ENCODE measurements at places on chromosomes 2 and 18. TPM values are rescaled to one million over a fixed set of nuclear protein-coding genes. Genes with fewer than 3 reads are reported as not detected.

GRCh38 chr18:8386669-8387380, 222.4 kb upstream of the RAB12 start:
- no peak overlapping the region for H3K27ac ChIP-seq
- no peak for DNase-seq
- H3K36me3 ChIP-seq = peaks cover 12% of the 10 kb centered on the region
- H3K4me1 ChIP-seq = no peaks in the 10 kb centered on the region

DPP10 gene
- total RNA-seq = 1.4 TPM

KIAA2012 gene
- not detected for total RNA-seq

DNA sequence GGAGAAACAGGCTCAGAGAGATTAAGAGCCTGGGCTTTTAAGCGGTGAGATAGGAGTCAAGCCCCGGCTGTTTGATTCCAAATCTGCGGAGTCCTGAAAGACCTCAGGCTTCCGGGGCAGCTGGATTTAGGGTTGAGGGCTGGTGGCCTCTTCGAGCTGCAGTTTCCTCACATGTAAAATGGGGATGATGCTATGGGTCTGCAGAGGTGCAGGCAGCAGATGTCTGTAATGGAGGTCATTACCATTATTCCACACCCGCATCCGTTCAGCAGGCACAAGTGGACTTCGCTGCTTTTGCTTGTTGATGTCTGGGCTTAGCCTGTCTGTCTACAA, 175.6 kb upstream of the HS6ST1 start:
- no peaks in the 10 kb centered on the region for H3K36me3 ChIP-seq
- no peak overlapping the region for H3K4me3 ChIP-seq
- H3K27ac ChIP-seq = no peak overlapping the region
- peaks cover 5% of the 10 kb centered on the region for H3K27me3 ChIP-seq

GRCh38 chr2:112949456-112949855, 28.4 kb upstream of the IL36G start:
- H3K4me1 ChIP-seq = no peaks in the 10 kb centered on the region
- no peak for DNase-seq
- no peaks in the 10 kb centered on the region for H3K36me3 ChIP-seq

DNA sequence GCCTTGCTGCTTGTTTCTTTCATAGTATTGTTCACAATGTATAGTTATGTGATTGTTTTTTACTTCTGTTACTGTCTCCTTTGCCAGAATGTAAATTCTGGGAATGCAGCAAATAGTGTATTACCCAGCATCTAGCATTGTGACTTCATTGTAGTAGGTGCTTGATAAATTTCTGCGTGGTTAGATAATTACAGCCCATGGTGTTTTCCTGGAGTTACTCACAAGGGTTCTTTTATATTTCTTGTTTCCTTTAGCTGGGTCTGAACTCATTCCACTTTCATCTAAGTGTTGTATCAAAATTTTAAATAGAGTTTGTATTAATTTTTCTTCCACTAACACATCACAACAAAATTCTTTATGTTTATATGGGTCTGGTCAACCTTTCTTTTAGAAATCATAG, 132.6 kb downstream of the MAP4K4 start:
- peaks cover 32% of the 10 kb centered on the region for H3K36me3 ChIP-seq
- H3K27me3 ChIP-seq = no peaks in the 10 kb centered on the region
- no peak overlapping the region for H3K27ac ChIP-seq

TET3 gene
- total RNA-seq = 54.7 TPM

DNA sequence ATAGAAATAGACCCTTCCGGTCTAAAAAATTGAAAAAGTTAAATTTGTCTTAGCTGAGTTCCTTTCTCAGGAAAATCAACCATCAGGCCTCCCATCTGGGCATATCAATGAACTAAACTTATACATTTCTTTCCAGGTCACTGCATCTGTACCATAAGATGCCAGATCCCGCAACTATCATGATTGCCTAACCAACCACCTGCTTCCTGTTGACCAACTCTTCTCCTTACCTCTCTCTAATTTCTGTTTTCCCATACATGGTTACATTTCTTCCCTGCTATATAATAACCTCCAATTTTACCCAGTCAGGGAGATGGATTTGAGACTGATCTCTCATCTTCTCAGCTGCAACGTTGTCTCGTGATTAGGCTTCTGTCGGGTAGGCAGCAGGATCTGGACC, 228.7 kb downstream of the FSIP2 start:
- no peaks in the 10 kb centered on the region for H3K4me1 ChIP-seq
- no peaks in the 10 kb centered on the region for H3K27me3 ChIP-seq
- DNase-seq = no peak
- no peak overlapping the region for H3K27ac ChIP-seq

RFTN2 gene
- total RNA-seq = 5.1 TPM

GRCh38 chr2:7709907-7710306, 792.7 kb downstream of the RNF144A start:
- H3K27ac ChIP-seq = no peak overlapping the region
- no peaks in the 10 kb centered on the region for H3K27me3 ChIP-seq
- DNase-seq = no peak
- no peak overlapping the region for H3K4me3 ChIP-seq

RTP5 gene
- not detected for total RNA-seq

GRCh38 chr2:36032046-36032445, 323.5 kb upstream of the CRIM1 start:
- H3K27me3 ChIP-seq = no peaks in the 10 kb centered on the region
- H3K27ac ChIP-seq = no peak overlapping the region
- H3K4me3 ChIP-seq = no peak overlapping the region

RTKN gene
- total RNA-seq = 62.8 TPM

- H3K4me3 ChIP-seq = no peak overlapping the region
- peaks cover 29% of the 10 kb centered on the region for H3K4me1 ChIP-seq
- no peaks in the 10 kb centered on the region for H3K36me3 ChIP-seq
- no peaks in the 10 kb centered on the region for H3K27me3 ChIP-seq
Measured at GRCh38 chr2:120759543-120760331, 24.1 kb downstream of the GLI2 start.

DNA sequence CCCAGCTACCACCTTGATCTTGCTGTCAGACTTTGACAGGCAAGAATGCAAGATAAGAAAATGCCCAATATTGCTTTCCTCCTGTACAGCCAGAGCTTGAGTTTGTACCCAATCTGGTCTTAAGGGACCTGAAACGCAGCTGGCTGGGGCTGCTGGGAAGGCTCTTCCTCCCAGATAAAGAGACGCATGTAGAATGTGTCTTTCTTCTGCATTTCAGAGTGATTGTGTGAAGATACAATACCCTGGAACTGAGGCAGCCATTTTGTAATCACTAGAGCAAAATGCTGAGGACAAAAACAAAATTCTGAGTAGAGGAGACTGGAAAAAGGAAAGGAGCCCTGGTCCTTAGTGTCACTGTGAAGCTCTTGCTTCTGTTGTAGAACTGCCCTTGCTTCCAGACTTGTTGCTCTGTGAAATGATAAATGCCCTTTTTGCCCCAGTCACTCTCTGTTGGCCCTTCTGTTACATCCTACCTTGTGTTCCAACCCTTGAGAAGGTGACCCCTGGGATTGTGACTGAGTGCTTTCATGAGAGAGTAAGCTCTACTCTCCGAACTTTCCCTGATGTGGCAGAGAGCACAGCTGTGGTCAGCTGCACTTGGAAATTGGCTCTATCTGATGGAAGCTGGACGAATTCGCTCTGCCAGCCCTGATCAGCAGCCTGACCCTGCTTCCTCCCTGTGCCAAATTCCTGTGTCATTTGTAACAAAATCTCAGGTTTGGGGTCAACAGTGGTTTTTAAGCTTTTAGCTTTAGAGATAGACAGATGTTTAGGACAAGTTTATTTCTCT, 137.4 kb upstream of the RBMS1 start:
- no peak overlapping the region for H3K4me3 ChIP-seq
- H3K27ac ChIP-seq = no peak overlapping the region
- H3K36me3 ChIP-seq = no peaks in the 10 kb centered on the region
- H3K4me1 ChIP-seq = peaks cover 4% of the 10 kb centered on the region
- DNase-seq = no peak
- no peaks in the 10 kb centered on the region for H3K27me3 ChIP-seq

TDRD15 gene
- not detected for total RNA-seq

- H3K4me1 ChIP-seq = peaks cover 39% of the 10 kb centered on the region
- H3K36me3 ChIP-seq = no peaks in the 10 kb centered on the region
- peak; percentile 76 for DNase-seq
- H3K27ac ChIP-seq = peak overlapping the region; percentile 79
- H3K4me3 ChIP-seq = peak overlapping the region; percentile 71
Measured at GRCh38 chr2:69012310-69013141, 453 bp upstream of the ANTXR1 start.

DTYMK gene
- total RNA-seq = 14.6 TPM

ZC3H6 gene
- total RNA-seq = 10.3 TPM

DNA sequence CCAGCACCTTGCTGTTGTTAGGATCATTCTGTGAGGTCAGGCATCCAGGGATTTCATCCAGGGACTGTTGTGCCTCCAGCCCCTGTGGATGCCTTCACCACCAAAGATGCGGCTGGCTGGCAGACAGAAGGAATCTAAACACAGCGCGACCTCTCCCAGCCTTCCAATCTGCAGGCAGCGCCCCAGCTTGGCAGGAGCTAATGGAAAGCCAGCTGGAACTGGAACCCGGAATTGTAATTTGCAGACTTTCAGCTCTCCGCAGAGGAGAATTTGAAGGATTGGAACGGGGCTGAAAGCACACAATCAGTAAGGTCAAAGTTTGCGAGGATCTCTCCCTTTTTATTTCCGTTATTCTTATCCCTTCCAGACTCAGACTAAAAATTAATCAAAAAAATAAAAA, 127.8 kb downstream of the TRIB2 start:
- no peaks in the 10 kb centered on the region for H3K36me3 ChIP-seq
- DNase-seq = no peak
- H3K27ac ChIP-seq = no peak overlapping the region
- H3K4me1 ChIP-seq = no peaks in the 10 kb centered on the region
- H3K4me3 ChIP-seq = no peak overlapping the region

GRCh38 chr2:20157193-20157891, 67.6 kb downstream of the SDC1 start:
- H3K27me3 ChIP-seq = no peaks in the 10 kb centered on the region
- H3K4me1 ChIP-seq = peaks cover 4% of the 10 kb centered on the region
- no peak for DNase-seq
- H3K36me3 ChIP-seq = no peaks in the 10 kb centered on the region
- H3K4me3 ChIP-seq = no peak overlapping the region
- H3K27ac ChIP-seq = no peak overlapping the region

DNA sequence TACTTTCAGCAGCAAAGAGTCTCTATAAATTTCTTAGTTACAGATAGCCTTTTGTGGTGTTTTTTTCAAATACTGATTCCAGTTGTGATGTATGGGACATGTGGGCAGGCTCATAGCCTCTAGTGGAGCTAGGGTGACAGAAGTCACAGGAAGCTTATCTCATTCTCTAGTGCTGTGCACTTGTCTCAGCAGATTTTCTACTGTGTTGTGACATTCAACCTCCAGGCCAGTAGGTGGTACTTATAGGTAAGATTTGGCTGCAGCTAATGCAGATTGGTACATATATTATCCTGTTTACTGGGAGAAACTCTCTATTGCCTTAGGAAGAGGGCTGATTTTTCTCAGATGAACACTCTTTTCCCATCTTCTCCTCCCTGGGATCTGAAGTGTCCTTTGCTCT, 176.2 kb downstream of the CALCRL start:
- no peak overlapping the region for H3K27ac ChIP-seq
- H3K27me3 ChIP-seq = no peaks in the 10 kb centered on the region
- H3K36me3 ChIP-seq = no peaks in the 10 kb centered on the region

LYG2 gene
- 16.0 TPM for total RNA-seq

DNA sequence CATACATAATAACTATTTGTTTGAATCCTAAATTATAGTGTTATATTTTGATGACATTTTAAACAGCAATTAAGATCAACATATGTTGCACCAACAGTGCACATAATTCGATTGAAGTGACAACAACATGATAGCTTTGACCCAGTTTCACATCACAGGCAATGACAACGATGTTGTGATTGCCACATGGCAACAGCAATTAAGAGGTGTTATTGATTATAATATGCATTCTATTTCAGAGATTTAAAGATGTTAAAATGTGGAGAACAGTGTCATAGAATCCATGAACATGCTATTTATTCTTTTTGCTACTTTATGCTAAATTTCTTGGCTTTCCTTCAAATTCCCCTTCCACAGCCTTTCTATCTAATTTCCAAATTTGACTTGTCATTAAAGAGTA, 68.3 kb upstream of the STAT1 start:
- no peaks in the 10 kb centered on the region for H3K36me3 ChIP-seq
- H3K27me3 ChIP-seq = no peaks in the 10 kb centered on the region
- H3K4me3 ChIP-seq = no peak overlapping the region
- no peak for DNase-seq
- H3K4me1 ChIP-seq = no peaks in the 10 kb centered on the region

DNA sequence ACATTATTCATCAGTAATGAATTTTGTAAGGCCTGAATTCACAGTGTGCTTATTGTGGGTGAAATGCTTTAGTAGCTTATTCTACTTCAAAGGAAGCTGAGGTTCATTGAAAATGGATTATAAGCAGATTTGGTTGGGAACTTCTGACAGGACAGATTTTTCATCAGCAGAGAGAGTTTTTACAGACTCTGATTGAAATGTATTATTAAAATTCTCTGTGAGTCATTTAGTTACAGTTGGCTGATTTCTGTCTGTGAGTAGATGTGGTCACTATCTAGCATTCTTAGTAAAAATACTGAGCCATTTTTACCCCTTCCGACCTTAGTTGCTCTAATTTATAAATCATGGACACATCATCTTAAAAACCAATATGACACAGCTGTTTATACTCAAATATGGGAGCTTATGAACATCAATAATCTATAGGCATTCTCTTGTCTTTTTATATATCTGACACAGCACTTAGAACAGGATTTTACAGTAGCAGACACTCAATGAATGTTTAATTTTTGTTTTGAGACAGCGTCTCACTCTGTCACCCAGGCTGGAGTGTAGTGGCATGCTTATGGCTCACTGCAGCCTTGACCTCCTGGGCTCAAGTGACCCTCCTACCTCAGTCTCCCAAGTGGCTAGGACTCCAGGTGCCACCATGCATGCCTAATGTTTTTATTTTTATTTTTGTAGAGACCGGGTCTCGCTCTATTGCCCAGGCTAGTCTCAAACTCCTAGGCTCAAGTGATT, 239.6 kb downstream of the BABAM2 start:
- no peaks in the 10 kb centered on the region for H3K27me3 ChIP-seq
- no peak for DNase-seq
- H3K27ac ChIP-seq = no peak overlapping the region
- peaks cover 19% of the 10 kb centered on the region for H3K4me1 ChIP-seq
- no peaks in the 10 kb centered on the region for H3K36me3 ChIP-seq
- H3K4me3 ChIP-seq = no peak overlapping the region

GRCh38 chr2:221602938-221603337, 30.8 kb upstream of the EPHA4 start:
- no peak overlapping the region for H3K4me3 ChIP-seq
- no peaks in the 10 kb centered on the region for H3K36me3 ChIP-seq
- no peak for DNase-seq
- H3K27me3 ChIP-seq = no peaks in the 10 kb centered on the region
- H3K4me1 ChIP-seq = no peaks in the 10 kb centered on the region
- H3K27ac ChIP-seq = no peak overlapping the region

All from suprapubic skin (tissue), 4 donors.